ENCODE measurements at places on chromosomes 2 and 18. TPM values are rescaled to one million over a fixed set of nuclear protein-coding genes. Genes with fewer than 3 reads are reported as not detected.

Gene AQP12B
- total RNA-seq = not detected

Gene GREB1
- 2.6 TPM for total RNA-seq

Gene PROKR1
- total RNA-seq = not detected

Gene SGO2
- 12.3 TPM for total RNA-seq

Gene BMP10
- not detected for total RNA-seq

Gene KIF5C
- total RNA-seq = 0.46 TPM

Gene TGFA
- total RNA-seq = 4.9 TPM

Gene MC2R
- total RNA-seq = not detected
